Thyroid gland (tissue), 4 donors: ENCODE measurements at places on chromosomes 3 and 15. TPM values are rescaled to one million over a fixed set of nuclear protein-coding genes. Genes with fewer than 3 reads are reported as not detected.

Gene ST8SIA2
- total RNA-seq, result not detected

Gene GOLGA6L7
- total RNA-seq, result not detected

Gene SYNM
- 18.8 TPM for total RNA-seq

Gene TM6SF1
- 7.8 TPM for total RNA-seq

Gene GOLGA8S
- total RNA-seq, result 3.1 TPM

Gene INKA1
- total RNA-seq, result 5.0 TPM
